ENCODE measurements at places on chromosomes 1 and 21. TPM values are rescaled to one million over a fixed set of nuclear protein-coding genes. Genes with fewer than 3 reads are reported as not detected.

The GUCA2B gene
- total RNA-seq: not detected

The ELF3 gene
- 0.32 TPM for total RNA-seq

The ITSN1 gene
- total RNA-seq: 43.2 TPM

The ACOT11 gene
- 1.3 TPM for total RNA-seq

The PLEKHG5 gene
- 11.2 TPM for total RNA-seq

The MAB21L3 gene
- under 0.01 TPM for total RNA-seq

The PLEKHN1 gene
- total RNA-seq: 1.9 TPM

The BCAN gene
- total RNA-seq: not detected

The SH2D5 gene
- total RNA-seq: 3.9 TPM

The METTL25B gene
- 12.5 TPM for total RNA-seq

The URB1 gene
- total RNA-seq: 37.1 TPM

All from fibroblast of villous mesenchyme (primary cell).